ENCODE measurements at places on chromosomes 16 and 17.

DNA sequence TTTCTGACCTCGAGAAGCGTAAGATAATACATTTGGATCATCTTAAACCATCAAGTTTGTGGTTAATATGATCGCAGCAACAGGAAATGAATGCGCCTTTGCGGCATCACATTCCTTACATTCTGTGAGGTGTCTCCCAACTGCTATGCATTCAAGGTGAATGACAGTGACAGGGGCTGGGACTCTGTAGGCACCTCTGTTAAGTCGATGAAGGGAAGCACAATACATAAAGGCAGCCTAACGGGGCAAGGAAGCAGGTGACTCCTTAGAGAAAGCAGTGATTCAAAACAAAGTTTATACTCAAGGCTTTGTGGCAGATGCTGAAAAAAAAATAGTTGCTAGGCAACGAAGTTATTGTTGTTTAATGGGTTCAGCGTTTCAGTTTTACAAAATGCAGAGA, 21.6 kb upstream of the EVPL start:
- DNase-seq, result no peak

DNA sequence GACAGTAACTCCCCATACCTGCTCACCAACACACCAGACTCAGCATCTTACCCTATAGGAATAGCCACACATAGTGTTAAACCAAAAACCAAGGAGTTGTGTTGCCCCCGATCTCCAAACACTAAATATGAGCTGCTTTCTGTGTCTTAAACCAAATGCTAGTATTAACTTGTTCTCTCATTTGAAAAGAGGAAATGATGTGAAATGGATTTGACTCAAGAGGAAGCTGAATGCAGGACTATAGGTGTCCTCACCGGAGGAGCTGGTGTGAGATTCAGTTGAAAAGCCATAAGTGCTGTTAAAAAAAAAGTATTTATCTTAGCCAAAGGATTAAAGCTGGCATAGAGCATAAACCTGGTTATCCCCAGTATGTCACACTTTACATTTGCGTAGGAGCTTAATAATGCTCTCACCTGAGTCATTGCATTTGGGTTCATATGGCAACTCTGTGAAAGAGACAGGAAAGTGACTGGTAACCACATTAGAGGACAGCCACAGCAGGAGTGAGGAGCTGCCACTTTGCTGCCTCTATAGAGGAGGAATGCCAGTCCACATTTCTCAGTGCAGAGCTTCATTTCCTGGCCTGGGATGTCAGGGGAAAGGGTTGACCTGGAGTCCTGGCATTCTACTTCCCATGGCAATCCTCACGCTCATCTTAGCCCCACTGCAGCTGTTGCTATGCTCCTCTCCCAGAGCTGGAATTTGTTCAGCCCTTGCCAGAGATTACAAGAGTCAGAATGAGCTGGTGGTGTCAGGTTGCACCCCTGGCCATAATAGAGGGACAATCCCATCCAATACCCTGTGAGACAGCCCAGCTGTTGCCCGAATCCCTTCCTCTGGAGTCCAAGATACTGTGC, 143.3 kb upstream of the ANKFN1 start:
- no peak for DNase-seq

DNA sequence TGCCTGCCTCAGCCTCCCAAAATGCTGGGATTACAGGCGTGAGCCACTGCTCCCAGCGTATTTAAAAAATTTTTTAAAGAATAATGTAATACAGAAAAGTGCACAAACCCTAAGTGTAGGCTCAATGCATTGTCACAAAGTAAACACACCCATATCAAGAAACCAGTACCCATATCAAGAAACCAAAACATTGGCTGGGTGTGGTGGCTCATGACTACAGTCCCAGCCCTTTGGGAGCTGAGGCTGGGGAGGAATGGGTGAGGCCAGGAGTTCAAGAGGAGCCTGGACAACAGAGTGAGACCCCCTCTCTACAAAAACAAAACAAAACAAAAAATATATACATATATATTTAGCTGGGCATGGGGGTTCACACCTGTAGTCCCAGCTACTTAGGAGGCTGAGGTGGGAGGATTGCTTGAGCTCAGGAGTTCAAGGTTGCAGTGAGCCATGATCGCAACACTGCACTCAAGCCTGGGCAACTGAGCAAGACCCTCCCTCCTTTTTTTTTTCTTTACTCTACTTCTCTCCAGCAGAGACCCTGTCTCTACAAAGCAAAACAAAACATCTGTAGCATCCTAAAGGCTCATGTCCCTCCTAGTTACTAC, 9.3 kb upstream of the PRR14 start:
- no peak for DNase-seq

GRCh38 chr17:78343543-78344201, 16.2 kb downstream of the SOCS3 start:
- no peak for DNase-seq

GRCh38 chr16:70777973-70778406, 23.0 kb downstream of the VAC14 start:
- DNase-seq, result no peak

- no peak for DNase-seq
Measured at GRCh38 chr17:53061446-53061845, 761.3 kb upstream of the KIF2B start.

DNA sequence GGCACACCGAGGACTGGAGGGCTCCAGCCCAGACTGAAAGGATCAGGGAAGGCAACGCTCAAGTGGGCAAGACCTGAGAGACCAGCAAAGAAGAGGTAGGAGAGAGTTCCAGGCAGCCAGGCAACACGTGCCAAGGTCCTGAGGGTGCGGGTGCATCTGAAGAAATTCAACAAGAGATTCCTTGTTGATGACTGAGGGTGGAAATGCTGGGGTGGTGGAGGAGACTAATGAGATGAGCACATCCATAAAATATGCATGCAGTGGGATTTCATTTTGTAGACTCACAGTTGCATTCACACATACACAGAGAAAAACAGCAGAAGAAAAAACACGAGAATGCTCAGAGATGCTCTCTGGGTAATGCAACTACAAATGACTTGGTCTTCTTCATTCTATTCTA, 154.8 kb upstream of the FOXF1 start:
- DNase-seq, result no peak

DNA sequence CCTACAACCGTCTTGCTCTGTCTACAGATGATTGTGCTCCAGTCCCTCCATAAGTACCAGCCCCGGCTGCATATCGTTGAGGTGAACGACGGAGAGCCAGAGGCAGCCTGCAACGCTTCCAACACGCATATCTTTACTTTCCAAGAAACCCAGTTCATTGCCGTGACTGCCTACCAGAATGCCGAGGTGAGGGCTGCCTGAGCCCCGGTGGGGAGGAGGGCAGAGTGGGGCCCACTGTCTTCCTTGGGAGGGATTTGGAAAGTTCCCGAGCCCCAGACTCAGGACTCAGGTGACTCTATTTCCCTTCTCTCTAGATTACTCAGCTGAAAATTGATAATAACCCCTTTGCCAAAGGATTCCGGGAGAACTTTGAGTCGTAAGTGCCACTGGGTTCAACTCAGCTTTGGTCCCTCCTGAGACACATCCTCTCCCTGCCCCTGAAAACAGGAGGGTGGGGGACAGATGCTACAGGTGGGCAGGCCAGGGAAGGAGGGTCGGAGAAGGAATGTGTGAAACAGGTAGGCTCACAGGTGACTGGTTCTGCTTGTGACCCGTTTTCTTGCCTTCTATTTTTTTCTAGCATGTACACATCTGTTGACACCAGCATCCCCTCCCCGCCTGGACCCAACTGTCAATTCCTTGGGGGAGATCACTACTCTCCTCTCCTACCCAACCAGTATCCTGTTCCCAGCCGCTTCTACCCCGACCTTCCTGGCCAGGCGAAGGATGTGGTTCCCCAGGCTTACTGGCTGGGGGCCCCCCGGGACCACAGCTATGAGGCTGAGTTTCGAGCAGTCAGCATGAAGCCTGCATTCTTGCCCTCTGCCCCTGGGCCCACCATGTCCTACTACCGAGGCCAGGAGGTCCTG, 11.4 kb downstream of the TBX21 start:
- no peak for DNase-seq

DNA sequence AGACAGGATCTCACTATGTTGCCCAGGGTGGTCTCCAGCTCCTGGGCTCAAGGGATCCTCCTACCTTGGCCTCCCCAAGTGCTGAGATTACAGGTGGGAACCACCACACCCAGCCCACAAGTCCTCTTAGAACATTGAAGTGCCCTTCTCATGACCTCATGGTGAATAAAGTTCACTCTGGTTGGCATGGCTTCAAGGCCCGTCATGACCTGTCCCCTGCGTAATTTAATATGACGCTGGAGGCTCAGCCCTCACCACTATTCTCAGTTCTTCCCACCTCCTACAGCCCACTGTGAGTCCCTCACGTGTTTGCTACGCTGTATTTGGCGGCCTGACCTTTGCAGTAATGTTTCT, 1.9 kb downstream of the ENDOV start:
- DNase-seq, result no peak

DNA sequence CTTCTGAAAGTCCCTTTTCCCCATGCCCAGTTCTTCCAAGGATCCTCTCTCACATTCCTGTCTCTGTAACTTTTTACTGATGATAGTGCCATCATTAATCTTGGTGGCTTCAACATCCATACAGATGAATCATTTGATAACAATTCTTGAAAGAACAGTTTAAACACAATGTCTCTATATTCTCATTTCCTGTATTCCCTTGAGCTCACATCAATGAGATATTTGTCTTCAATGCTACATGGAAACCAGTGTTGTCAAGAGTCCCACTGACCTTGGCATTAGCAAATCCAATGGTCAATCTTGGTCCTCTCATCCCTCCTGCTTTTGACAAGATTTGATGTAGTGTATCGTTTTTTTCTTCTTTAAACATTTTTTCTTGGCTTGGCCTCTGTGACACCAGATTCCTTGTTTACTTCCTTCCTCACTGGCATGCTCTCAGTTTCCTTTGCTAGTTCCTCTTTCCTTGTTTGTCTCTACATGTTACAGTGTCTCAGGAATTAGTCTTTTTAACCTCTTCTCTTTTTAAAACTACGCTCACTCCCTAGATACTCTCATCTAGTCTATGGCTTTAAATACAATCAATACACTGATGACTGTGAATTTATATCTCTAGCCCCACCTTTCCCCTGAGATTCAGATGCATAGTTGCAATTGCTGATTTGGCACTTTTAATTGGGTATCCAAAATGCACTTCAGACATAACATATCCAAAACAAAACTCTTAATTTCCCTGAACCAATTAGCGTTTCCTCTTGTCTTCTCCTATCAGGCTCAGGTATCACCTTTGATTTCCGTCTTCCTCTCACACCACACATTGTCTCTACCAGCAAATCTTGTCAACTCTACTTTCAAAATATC, 134.0 kb downstream of the MYO1D start:
- no peak for DNase-seq

DNA sequence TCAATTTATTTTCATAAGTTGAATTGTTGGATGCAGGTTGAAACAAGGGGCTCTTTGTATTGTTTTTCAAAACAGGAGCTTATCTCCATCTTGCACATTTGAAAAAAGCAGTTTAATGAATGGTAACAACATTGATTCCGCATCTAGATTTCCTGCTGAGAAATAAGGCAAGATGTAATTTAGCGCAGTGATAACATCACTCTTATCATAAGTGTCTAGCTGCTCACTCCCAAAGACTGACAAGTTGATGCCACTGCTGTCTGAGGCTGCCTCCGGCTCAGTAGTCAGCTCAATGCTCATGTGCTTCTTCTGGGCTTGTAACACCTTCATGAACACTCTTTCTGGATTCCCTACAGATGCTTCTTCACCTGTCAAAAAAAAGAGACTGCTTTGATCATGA, 92.4 kb downstream of the KPNA2 start:
- DNase-seq, result no peak

DNA sequence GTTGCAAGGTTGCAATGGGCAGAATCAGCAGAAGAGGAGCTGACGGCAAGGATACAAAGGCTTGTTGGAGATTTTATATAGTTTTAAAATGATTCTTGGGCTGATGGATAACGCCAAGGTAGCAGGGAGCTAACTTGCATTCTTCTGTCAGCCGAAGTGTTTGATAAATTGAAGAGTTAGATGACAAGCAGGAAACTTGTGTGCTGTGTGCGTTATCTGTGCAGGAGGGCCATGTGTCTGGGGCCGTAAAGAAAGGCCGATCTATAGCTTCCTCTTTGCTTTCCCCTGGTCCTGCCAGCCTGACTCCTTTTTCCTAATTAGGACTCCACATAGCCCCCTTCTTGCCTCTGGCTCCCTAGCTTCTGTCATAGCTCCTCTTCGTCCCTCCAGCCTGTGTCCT, 6.7 kb upstream of the WWOX start:
- no peak for DNase-seq

DNA sequence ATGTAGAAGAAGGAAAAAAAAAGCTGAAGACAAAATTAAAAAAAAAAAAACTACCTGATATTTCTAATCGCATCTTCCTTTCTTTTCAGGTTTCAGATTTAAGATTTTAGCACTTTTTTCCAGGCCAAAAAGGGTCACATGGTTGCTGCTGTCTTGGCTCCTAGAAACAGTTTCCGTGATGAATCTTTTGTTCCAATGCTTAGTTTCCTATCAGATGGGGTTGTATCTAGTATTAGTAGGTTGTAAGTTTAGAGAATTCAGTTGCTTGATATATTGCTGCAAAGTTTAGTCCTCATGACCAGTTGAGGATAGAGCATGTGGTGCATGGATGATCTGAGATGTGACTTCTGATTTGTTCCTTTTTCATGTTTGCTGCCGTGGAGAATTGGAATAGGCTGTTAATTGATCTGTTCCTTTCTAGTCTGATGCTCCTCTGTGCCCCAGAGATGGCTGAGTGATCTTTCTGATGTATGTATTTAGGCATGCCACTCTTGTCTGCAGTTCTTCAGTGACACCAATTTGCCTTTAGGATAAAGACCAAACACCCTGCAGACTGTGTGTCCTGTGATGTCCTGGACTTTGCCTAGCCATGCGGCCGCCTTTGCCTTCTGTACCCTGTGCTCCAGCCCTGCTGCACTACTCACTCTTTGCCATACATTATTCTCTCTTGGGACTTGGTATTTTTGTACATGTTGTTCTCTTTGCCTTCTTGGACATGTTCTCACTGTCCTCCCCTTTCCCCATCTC, 94.0 kb downstream of the MRTFB start:
- DNase-seq, result no peak

- no peak for DNase-seq
Measured at GRCh38 chr16:16109453-16110110, 113.7 kb downstream of the ABCC6 start.

GRCh38 chr16:66299349-66299748, 67.1 kb upstream of the CDH5 start:
- DNase-seq, result no peak

GRCh38 chr17:79529661-79530081, 81.2 kb downstream of the RBFOX3 start:
- no peak for DNase-seq

DNA sequence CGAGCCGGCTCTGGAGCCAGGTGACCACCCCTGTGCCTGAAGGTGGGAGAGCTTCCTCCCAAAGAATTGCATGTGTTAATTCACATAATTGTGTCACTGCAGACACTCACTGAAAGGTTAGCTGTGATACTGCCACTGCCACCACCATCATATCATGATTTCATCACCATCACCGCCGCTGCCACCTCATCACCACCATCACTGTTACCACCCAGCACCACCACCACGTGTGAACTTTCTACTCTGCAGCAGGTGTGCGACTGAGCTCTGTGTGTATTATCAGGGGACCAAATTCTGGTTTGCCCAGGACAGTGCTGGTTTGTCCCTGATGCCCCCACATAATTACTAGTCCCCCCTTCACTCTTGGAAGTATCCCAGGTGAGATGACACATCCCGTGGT, 15.2 kb downstream of the BCAR1 start:
- no peak for DNase-seq

Measured in D721Med (cell line).